ENCODE measurements at places on chromosomes 1 and 21. TPM values are rescaled to one million over a fixed set of nuclear protein-coding genes. Genes with fewer than 3 reads are reported as not detected.
A peak's percentile ranks its signal among the peaks of the same experiment; 100 is the strongest.

- DNase-seq, result no peak
Measured at GRCh38 chr1:236689713-236690569, 3.6 kb downstream of the ACTN2 start.

DNA sequence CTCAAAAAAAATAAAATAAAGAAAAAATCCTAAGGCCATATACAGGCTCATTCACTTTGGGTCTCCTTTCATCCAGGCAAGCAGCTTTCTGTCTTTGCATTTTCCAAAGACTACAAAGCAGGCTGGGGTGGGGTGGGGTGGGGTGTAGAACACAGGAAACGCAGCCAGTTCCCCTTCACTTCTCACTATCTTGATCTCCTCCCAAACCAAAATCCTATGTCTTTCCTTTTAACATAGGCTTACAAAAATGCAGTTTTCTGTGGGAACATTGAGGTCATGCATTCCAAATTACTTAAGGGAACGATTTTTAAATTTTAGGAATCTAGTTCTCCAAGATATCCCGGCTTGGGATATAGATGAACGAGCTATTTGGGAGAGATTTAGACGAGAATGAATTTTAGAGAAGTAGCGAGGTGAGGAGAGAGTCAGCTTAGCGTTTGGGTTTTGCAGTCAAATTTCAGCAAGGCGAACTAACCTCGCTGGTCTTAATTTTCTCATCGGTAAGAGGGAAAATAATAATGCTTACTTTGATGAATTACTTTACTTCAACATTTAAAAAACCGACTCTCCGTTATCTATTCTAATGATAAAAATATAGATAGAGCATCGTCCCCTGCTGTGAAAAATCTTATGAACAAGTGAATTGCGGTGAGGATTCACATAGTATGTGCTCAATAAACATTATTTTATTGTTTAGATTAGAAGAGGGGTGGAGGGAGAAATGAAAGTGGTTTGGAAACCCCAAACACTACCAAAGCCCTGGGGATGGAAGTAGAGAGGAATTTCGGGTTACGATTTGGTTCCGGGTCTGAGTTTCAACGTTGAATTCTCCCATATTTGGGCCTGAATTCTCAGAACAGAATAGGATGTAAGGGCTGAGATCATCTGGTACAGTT, 735 bp upstream of the STX12 start:
- DNase-seq, result peak; percentile 81

BNIPL gene
- 0.18 TPM for total RNA-seq

- DNase-seq, result no peak
Measured at GRCh38 chr1:244219149-244219548, 168.1 kb downstream of the ZBTB18 start.

GRCh38 chr1:119544165-119544762, 37.3 kb downstream of the HSD3B1 start:
- no peak for DNase-seq

GRCh38 chr1:245645406-245645805, 490.6 kb downstream of the KIF26B start:
- no peak for DNase-seq

DNA sequence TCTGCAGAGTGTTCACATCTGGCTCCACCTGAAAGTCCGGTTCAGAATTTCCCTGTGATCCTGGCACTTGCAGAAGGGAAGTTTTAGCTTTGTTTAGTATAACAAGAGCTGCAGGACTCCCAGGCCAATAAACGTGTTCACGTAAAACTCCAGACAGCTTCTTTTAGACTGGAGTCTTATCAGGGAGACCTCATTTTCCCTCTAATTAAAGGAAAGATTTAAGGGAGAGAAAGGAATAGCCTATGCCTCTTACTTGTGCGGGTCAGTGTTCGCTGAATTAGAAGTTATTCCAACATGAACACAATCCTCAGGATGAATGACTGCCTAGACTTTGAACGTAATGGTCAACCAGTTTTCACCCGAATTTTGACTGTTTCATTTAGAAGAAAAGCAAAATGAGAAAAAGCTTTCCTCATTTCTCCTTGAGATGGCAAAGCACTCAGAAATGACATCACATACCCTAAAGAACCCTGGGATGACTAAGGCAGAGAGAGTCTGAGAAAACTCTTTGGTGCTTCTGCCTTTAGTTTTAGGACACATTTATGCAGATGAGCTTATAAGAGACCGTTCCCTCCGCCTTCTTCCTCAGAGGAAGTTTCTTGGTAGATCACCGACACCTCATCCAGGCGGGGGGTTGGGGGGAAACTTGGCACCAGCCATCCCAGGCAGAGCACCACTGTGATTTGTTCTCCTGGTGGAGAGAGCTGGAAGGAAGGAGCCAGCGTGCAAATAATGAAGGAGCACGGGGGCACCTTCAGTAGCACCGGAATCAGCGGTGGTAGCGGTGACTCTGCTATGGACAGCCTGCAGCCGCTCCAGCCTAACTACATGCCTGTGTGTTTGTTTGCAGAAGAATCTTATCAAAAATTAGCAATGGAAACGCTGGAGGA, 202.1 kb upstream of the SGIP1 start:
- DNase-seq, result peak; percentile 86

DNA sequence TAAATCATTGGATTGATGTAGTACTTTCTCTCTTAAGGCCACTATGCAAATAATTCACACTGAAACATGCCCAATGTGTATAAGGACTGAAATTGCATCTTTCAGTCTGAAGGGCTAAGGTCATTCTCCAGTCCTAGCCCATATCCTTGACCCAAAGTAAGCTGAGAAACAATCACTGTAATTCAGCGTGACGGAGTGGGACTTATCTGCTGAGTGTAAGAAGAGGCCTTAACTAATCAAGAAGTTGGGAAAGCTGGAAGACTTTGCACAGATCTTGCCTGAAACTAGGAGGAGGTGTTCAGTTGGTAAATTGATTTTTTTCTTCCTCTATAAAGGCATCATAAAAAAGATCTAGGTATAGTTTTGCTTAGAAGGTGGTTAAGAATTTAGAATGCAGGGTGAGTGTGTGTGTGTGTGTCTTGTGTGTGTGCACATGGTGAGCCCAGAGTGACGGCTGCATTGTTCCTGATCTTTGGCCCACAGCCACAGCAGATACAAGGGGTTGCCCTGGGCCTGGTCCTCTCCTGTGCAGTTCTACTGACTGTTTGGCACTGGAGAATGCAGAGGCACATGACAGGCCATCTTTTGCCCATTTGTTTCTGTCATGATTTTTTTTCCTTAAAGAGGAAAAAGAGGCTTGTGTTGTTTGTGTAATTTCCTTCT, 13.3 kb upstream of the PPP2R5A start:
- DNase-seq, result no peak

DNA sequence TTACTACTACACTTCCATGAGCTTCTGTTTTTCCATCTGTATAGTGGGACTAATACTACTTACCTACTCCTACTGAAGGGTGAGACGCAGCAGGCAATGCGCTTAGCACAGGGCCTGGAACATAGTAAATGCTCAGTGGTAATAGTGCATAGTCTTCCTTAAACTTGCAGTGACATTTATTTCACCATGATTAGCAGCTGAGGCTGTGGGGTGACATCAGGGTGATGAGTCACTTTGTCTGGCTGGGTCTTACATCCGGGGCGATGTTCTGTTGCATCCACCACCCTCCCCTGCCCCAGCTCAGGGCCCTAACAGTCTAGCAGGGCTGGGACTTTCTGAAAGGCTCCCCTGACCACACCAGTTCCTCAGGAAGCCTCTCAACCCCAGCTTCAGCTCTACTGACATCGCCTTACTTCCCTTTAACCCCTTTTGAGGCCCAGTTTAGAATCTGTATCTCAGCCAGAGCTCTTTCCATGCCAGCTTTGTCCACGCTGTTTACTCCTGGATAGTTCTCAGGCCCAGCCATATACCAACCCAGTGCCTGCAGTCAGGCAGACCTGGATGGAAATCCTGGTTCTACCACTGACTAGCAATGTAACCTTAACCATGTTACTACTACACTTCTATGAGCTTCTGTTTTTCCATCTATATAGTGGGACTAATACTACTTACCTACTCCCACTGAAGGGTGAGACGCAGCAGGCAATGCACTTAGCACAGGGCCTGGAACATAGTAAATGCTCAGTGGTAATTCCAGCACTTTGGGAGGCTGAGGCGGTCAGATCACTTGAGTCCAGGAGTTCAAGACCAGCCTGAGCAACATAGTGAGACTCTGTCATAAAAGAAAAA, 66.3 kb downstream of the CD58 start:
- DNase-seq, result peak; percentile 65

- DNase-seq, result no peak
Measured at GRCh38 chr1:111862599-111862998, 106.9 kb downstream of the DDX20 start.

- peak; percentile 77 for DNase-seq
Measured at GRCh38 chr1:234875953-234876855, 252.4 kb downstream of the TOMM20 start.

DNA sequence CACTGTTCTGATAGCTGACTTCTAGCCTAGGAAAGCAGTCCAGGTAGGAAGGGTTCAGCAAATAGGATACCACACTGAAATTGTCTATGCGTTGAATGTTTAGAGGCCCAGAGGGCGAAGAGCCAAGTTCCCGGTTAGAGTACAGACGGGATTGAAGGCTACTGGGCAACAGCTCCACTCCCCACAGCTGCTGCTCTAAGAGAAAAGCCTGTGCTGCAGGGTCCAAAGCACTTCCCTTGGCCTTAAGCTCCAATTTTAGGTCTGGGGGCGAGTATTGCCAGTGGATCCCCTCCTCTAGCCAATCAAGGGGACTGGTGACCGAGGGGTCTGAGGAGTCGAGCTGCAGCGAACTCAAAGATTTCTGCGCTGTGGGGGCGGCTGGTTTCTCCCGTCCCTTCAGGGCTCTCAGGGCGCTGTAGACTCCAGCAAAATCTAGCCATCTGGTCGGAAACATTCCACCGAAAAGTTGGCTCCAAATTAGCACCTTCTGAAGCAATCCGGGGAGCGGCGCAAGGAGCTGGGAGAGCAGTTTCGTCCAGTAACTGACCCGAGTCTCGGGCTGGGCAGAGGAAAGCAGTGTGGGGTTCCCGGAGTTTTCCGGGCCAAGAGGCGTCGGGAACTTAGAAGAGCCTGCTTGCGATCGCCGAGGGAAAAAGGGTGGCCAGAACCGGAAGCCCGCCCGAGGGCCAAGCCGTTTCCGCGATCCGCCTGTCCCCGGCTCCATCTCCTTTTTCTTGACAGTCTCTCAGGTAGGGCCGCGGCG, 748 bp downstream of the PPP1R15B start:
- DNase-seq, result peak; percentile 65

GRCh38 chr21:45417256-45417950, 12.4 kb downstream of the COL18A1 start:
- no peak for DNase-seq

GRCh38 chr1:231416901-231417300, 5.2 kb downstream of the EGLN1 start:
- DNase-seq, result peak; percentile 42

GRCh38 chr21:41211060-41211805, 43.3 kb downstream of the BACE2 start:
- DNase-seq, result no peak

RHD gene
- total RNA-seq, result not detected

GRCh38 chr21:36542312-36543101, 62.6 kb upstream of the CLDN14 start:
- DNase-seq, result no peak

DNA sequence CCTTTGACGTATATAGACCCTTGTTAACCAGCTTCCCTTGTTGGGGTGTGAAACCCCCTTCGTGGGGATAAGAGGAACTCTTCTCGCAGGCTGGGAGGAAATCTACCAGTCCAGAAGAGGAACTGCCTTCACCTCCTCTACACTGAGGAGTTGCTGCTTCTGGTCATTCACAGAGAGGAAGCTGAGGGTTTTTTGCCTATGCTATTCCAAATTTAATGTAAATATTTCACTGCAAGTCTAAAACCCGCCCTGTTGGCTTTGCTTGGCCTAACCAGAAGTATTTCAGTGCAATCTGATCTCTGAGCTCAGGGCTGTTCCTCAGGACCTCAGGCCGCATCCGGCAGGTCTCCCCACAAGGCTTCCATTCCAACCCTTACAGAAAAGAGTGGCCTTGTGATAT, 150.1 kb downstream of the HIVEP3 start:
- no peak for DNase-seq

SLC9C2 gene
- not detected for total RNA-seq

FAM78B gene
- total RNA-seq, result 0.27 TPM

CYP2J2 gene
- 0.09 TPM for total RNA-seq

DNA sequence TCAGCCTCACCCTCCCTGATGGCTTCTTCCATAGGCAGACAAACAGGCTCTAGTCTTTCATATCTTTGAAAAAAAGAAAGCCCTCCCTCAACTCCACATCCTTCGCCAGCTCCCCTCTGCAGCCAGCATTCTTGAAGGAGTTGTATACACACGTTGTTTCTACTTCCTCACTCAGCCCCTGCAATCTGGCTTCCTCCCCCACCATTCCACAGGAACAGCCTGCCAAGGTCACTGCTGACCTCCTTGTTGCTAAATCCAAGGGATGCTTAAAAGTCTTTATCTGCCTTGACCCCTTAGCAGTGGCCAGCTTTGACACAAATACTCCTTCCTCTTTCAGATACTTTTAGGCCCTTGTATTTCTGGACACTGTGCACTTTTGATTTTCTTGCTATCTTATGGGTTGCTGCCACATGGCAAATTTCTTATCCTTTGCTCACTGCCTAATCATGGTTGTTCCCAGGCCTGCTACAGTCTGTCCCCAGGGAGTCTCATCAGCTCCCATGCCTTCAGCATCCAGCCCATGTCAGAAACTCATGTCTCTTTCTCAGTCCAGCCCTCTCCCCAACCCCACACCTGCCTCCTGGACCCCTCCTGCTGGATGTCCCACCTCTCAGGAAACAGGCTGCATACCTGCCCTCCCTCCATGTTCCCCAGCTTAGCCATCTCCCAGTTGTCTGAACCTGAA, 8.3 kb downstream of the FAM229A start:
- peak; percentile 91 for DNase-seq

LCK gene
- total RNA-seq, result not detected

DNA sequence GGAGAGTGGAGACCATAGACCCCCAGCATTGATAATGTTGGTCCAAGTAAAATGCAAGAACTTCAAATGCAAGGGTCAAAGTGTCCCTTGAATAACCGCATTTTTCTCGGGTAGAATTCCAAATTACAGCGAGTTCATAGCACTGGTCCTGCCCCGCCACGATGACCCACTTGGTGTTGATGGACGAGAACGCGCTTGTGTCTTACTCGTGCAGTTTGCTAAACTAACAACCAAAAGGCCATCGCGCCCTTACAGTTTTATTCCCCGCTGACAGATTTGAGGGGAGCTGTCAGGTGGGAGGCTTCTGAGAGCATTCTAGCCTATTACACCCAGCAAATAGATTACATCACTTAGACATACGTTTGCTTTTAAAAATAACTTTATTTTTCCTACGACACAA, 17.3 kb upstream of the TSPEAR start:
- no peak for DNase-seq

OR2T2 gene
- total RNA-seq, result not detected

STIL gene
- total RNA-seq, result 3.9 TPM

GRCh38 chr1:40313329-40313957, 3.6 kb downstream of the COL9A2 start:
- no peak for DNase-seq

- no peak for DNase-seq
Measured at GRCh38 chr1:2336499-2336898, 54.9 kb downstream of the MORN1 start.

SEMA4A gene
- 1.4 TPM for total RNA-seq

- DNase-seq, result peak; percentile 14
Measured at GRCh38 chr1:64471218-64472039, 1.5 kb downstream of the CACHD1 start.

Measured in fibroblast of the aortic adventitia (primary cell).